Neural cell (in vitro differentiated cells): ENCODE measurements at places on chromosomes 2 and 18. TPM values are rescaled to one million over a fixed set of nuclear protein-coding genes. Genes with fewer than 3 reads are reported as not detected.

The BCL11A gene
- 44.0 and 54.2 TPM in 2 replicates for polyA plus RNA-seq

The PLGLB2 gene
- 5.4 and 10.5 TPM in 2 replicates for polyA plus RNA-seq

The CDH2 gene
- polyA plus RNA-seq = 193 and 199 TPM in 2 replicates

The GBX2 gene
- polyA plus RNA-seq = 0.92 and 1.2 TPM in 2 replicates

The ABI2 gene
- 126 and 128 TPM in 2 replicates for polyA plus RNA-seq
